ENCODE measurements at places on chromosomes 5 and 9.

DNA sequence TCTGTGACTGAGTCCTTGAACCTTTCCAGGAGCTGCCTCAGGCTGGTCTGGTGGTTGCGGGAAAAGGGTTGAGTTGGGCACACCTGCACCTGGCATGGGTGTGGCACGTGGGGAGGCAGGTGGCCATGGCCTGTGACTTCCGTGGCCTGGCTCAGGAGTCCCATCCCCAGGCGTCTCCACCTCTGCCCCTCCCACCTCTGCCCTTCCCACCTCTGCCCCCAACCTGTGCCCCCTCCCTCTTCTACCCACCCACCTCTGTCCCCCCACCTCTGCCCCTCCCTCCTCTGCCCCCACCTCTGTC is 1.9 kb upstream of the QRFP start:
- no peak for DNase-seq

DNA sequence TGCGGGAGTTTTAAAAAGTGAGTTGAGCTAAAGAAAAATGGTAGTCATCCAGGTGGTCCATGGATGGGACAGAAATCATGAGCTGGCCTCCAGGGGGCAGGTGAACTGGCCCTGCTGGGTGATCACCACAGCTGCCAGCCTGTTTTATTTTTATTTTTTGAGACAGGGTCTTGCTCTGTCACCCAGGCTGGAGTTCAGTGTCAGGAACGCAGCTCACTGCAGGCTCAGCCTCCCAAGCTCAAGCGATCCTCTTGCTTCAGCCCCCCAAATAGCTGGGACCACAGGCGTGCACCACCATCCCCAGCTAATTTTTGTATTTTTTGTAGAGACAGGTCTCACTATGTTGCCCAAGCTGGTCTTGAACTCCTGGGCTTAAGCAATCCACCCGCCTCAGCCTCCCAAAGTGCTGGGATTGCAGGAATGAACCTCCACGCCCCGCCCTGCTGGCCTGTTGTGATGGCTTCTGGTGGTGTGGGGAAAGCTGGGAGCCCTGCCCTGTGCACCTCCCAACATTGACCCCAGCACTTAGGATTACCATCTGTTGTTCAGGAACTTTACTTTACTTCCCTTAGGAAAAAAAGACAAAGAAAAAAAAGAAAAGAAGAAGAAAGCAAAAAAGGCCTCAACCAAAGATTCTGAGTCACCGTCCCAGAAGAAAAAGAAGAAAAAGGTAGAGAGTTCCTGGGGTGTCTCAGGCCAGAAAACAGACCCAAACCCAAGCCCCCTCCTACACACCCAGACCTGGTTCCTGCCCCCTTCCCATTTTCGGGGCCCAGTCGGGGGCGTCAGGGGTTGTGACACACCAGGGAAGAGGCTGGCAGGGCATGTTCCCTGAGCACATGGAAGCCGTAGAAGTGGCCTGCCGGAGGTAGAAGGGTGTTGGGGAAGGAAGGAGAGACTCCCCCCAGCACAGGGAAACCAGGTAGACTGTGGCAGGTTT is 14.7 kb downstream of the CD74 start:
- DNase-seq: no peak

- no peak for DNase-seq
Observed at GRCh38 chr5:132301344-132302271, 7.4 kb downstream of the SLC22A4 start.

DNA sequence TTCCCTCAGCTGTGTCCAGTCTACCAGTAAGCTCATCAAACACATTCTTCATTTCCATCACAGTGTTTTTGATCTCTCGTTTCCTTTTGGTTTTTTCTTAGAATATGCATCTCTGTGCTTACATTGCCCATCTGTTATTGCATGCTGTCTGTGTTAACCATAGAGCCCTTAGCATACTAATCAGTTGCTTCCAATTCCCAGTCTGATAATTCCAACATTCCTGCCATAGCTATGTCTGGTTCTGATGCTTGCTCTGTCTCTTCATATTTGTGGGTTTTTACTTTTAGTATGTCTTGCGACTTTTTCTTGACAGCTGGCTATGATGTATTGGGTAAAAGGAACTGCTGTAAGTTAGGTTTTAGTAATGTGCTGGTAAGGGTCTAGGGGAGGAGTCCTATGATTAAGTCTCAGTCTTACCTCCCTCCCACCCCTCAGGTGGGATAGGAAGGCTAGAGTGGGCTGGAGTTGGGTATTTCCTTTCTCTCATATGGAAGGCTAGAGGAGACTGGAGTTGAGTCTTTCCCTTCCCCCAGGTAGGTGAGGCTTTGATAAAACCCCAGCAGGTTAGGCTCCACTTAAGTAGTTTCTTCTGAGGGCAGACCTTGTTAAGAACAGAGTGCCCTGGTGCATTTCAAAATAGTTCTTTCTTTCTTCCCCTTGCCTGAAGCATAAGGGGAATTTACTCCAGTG is 99.1 kb upstream of the RASGRF2 start:
- no peak for DNase-seq

GRCh38 chr5:166786889-166787288 is 1504.6 kb upstream of the WWC1 start:
- no peak for DNase-seq

DNA sequence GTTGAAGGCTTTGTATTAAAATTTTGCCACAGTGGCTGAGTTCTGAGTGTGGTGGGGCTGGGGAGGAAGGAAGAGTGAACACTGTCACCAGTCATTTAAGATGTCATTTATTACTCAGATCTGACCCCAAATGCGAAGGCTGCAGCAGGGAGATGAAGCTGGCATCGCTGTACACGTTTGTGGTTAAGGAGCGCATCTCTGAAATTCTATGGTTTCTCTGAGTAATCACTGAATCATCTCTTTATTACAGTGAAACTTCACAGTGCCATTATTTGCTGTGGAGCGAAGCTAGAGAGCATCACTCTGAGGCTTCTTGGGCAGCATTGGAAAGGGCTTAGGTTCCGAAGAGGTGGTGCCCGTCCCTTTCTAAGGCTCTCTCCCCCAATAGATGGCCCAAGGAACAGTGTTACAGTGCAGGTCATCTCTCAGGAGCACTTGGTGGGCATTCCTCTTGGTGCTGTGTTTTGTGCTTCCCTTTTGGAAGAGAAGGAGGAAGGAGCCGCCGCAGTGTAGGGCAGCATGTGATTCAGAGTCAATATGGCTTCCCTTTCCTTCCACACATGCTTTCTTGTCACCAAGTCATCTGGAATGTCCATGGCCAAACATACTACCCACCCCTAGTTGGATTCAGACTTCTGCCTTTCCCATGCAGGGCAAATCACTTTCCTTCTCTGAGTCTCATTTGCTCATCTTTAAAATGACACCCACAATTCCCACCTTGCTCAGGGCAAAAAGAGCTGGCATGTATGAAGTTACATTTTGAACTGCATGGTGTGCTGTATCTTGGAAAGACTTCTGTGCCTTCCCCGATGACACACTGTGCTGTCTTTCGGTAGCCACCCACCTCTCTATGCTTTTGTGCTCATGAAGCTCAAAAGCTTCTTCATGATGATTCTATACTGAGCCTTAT is 9.3 kb upstream of the TEX48 start:
- DNase-seq: no peak

GRCh38 chr9:112809351-112809848 is 58.8 kb downstream of the SNX30 start:
- DNase-seq: no peak

DNA sequence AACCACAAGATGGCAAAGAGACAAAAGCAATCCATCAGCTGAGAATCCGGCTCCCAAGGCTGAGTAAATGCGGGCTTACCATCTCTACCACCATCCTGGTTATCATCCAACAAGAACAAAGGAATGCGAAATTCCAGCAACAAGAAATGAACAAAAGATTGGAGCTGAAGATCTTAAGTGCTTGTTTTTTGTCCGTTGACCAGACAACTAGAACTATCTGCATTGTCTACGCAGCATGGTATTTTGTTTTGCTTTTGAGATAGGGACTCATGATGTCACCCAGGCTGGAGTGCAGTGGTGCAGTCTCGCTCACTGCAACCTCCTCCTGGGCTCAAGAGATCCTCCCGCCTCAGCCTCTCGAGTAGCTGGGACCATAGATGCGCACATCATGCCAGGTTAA is 88.9 kb downstream of the ZNF366 start:
- DNase-seq: no peak

DNA sequence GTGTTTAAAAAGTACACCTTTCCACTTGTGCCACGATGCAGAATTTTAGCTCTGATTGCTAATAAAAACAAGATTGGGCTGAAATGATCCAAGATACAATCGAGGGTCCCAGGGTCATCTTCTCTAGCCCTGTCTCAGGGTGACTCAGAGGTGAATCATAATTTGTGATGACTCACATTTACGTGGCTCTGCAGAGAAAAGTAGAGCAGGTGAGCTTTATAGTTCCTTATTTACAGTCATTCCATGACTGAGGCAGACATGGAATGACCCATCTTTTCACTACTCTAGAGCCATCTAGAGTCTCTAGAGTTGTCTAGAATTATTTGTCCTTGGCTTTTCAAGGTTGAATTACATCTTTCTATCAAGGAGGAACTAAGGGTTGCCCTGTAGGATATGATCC is 155.2 kb downstream of the GAS1 start:
- no peak for DNase-seq

DNA sequence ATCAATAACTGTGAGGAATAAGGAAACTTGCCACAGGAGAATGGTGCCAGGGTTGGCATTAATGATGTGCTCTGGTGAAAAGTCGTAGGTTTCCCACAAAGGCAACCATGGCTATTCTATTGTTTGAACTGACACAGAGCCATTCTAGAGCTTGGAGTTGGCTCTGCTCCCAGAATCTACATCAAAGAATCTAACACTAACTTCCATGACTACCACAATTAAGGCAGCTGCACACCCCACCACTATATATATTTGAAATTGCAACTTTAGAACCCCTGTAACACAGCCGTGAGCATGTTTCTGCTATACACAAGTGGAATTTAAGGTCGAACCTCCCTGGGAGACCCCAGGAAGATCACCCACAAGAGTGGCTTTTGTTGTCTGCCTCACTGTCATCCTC is 89.7 kb upstream of the CCDC152 start:
- no peak for DNase-seq

DNA sequence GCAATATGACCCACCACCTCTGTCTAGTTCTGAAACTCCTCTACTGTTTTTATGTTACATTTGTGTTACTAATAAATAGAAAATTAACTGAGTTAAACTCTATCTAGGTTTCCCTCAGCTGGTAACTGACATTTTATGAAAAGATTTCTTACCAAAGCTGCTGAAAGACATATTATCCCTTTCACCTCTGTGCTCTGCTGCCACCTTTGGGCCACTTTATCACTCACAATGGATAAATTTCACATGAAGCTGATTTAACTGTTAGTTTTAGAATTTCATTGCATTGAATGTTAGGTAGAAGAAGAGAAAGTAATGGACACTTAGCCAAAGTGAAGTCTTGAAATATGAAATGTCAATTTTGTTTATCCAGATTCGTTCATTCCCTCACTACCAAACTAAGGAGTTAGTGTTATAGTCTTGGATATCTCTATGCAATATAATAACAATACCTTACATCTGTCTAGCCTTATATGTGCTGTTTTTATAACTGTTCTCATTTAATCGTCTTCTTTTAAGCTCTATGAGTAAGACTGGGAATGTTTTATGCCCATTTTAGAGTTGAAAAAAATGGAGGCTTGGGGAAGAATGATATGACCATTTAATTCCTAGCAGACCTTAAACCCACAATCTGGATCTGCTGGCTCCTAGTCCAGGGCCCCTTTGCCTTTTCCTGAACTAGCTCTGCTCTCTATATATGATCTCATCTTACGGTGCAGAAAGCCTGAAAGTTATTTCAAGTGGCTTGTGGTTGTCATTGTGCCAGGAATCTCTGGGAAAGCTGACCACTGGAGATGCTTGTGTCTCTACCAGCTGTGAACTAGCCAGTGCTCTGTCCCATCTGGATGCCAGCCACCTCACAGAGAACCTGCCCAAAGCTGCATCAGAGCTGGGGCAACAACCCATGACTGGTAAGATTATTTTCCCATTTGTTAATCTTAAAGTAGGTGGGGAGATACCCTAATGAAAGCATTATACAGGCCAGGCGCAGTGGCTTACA is 97.1 kb downstream of the GOLPH3 start:
- no peak for DNase-seq

- no peak for DNase-seq
Observed at GRCh38 chr5:180353048-180353979, at the start of gene GFPT2. Gene GFPT2 (minus strand): TSS chr5:180353336. CDS start chr5:180353217, 119 bp downstream.

DNA sequence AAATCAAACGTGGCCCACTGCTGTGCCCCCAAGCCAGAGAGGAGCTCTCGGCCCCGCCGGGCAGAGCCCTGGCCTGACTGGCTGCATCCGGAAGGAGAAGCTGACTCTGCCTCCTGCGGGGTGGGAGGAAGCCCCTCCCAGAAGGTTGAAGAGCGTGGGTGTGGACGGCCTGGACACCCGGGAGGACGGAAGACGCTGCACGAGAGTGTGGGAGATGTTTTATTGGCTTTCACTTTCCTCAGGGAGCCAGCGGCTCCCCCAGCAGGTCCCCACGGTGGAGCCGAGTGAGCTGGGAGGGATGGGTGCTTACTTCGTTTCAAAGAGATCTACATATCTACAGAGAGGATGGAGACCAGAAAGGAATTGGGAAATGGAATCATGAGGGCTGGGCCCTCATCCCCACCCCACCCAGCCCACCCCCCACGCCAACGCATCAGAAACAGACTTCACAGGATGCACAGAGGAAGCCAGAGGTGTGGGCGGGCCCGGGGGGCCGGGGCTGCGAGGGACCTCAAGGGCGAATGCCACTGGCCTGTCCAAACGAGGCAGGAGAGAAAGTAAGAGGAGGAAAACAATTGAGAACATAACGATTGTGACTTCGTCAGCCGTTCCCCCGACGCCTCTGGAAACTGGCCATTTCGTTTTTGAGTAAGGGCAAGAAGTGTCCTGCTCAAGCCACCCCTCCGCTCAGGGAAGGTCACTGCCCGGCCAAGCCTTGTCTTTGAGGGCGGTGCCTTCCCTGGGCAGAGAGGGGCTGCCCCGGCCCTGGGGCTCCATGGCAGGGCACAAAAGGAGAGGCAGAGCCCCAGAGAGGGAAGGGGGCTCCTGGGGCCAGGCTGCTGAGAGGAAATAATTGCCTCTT is 32.1 kb downstream of the FAM163B start:
- no peak for DNase-seq

- no peak for DNase-seq
Observed at GRCh38 chr9:21782205-21782604, 20.2 kb upstream of the MTAP start.

GRCh38 chr9:134855900-134856377 is 24.7 kb upstream of the FCN2 start:
- DNase-seq: no peak

- DNase-seq: no peak
Observed at GRCh38 chr5:95730730-95731570, at the start of gene RHOBTB3. Gene RHOBTB3 (plus strand): TSS chr5:95731336. CDS start chr5:95731683, 347 bp downstream.

DNA sequence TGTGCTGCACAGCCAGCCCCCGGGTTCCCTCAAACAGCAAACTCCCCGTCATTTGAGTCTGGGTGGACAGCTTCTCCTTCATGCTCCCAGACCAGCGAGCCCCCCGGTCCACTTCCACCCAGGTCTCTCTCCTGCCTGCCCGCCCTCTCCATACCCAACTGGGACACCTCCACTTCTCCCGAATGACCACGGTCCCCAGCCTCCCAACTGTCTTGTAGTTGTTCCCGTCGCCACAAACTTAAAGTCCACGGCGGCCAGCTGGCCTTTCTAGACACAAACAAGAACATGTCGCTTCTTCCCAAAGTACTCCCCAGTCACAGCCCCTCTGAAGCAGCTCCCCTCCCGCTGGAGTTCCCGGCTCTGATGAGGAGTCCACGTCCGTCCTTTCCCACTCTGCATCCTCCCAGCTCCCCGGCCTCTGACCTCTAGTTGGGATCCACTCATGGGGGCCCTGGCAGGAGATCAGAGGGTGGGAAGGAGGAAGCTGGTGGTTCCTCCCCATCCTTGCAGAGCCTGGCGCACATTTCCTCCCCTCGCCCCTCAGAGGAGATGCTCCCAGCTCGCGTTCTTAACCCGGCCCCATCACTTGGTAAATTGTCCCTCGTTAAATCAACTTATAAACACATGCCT is 24.1 kb upstream of the PPP1R26 start:
- no peak for DNase-seq
